ENCODE measurements at places on chromosomes 12 and 14.

GRCh38 chr14:93286212-93286890, 46.5 kb downstream of the BTBD7 start:
- DNase-seq, result no peak

GRCh38 chr12:51197736-51198567, 19.9 kb downstream of the POU6F1 start:
- no peak for DNase-seq

DNA sequence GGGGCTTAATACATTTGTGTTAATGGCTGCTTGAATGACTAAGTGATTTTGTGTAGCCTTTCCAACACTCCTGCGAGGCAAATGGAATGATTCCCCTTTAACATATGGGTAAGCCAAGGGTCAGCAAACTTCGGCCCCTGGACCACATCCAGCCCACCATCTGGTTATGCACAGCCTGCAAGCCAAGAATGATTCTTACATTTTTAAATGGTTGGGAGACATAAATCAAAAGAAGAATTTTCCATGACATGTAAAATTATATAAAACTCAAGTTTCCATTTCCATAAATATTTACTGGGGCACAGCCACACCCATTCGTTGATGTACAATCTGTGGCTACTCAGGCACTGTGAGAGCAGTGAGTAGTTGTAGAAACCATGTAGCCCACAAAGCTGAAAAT, 9.0 kb downstream of the SLC8B1 start:
- DNase-seq, result no peak

DNA sequence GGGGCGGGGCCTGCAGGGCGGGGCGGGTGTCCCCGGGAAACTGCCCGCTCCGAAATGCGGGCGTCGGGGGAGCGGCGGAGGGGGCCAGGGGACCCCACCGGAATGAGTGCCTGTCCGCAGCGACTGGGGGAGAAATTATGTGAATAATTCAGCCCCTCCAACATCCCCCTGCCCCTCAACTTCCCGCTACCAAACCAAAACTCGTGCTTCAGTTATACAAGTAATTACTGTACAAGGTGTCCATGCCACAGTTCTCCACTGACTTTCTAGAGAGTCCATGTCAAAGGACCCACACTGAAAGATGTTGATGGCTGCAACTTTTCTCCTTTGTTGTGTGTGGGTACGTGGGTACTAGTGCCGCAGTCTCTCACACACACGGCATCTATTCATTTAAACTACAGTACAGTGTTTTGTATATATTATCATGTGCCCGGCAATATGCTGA, 414 bp upstream of the CDK17 start:
- peak; percentile 78 for DNase-seq

DNA sequence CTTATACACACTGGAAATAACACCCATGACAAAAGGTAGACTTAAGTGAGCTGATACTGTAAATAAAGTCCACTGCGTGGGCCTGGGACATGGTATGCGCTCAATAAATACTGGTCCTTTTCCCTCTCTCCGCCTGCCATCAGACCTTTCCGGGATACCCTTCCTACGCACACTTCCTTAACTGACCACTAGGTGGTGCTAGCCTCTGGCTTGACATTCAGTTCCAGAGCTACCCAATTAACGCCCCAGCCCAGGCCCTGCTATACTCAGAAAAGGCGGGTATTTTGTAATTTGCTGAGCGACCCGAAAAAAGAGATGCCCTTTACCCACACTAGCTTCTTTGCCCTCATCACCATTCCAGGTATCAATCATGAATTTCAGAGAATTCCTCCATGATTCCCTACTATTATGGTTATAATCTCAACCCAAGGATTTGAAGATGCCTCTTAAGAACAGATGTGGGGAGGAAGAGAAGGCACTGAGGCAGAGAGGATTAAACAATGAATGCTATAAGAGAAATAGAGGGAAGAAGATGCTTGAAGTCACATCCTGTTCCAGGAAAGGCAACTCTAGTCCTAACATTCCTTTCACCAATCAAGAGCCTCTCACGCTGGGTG, 3.9 kb upstream of the LRP1 start:
- peak; percentile 88 for DNase-seq

DNA sequence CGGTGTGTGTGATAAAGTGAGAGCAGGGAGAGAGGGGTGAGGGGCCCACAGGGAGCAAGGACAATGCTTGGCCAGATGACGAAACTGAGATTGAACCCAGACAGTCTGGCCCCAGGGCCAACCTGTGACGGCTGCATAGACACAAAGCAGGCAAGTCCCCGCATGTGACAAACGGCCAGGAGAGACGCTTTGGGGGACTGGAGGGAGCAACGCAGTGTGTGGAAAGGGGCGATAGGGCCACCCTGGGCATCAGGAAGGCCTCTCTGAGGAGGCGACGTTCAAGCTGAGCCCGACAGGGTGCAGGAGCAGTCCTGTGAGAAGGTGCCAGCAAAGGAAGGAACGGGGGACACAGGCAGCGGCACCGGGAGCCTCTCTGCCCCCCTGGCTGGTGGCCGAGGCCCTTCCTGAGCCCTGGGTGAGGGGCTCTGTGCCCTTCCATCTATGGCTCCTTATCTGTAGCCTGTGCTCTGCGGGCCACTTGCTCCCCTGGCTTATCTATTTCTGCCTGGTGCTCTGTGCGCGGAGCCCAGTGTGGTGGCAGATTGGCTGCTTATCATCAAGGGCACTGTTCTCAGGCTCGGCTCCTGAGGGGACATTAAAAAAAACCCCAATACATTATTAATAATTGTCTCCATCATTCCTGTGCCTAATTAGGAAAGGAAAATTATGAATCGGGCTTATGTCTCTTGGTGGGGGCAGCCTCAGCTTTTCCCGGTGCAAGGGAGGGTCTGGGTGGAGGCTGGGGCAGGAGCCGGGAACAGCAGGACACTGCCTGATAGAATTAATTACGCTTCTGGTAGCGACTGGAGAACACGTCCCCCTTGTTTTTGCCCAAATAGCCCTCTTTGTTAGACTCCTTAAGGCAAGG, 39.8 kb downstream of the PRIMA1 start:
- DNase-seq, result no peak
